ENCODE measurements at places on chromosomes 7 and 10.

- DNase-seq, result no peak
These were observed 130.9 kb downstream of the GNAT3 start for GRCh38 chr7:80380957-80381356.

DNA sequence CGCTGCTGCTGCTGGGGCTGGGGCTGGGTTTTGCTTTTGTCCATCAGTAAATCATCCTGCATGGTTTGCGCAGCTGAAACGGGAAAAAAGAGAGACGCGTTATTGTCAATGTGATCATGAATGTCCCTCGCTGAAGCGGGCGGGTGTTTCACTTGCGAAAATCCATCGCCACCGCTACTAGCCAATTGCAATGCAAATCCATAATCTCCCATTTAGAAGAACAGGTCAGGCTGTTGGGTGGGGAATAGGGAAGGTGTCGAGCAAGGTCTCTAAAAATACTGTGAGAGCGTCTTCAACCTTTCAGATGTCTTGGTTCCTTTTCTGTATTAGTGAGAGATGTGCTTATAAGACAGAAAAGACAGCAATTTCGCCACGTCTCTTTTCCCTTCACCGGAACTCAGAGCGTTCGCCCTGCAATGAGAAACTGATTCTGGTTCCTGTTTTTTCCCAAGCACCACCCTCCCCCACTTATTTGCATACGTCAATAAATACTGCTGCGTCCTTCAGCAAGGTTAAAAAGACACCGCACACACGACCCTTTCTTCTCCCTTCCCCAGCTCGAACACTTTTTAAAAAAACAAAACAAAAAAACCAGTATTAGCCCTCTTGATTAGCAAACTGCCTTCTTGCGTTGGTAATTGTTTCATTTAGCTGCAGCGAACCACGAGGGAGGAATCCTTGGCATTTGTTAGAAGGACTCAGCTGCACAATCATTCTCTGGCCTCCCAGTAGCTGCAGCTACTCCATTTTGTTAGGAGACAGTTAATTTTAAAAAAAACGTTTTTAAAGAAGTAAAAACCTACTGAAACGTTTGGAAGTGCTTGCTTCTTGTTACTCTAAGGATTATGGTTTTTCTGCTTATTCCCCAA is 50.4 kb downstream of the CPEB3 start:
- DNase-seq, result no peak

- DNase-seq, result no peak
These were observed 695.5 kb downstream of the GRM8 start for GRCh38 chr7:126557271-126557670.

DNA sequence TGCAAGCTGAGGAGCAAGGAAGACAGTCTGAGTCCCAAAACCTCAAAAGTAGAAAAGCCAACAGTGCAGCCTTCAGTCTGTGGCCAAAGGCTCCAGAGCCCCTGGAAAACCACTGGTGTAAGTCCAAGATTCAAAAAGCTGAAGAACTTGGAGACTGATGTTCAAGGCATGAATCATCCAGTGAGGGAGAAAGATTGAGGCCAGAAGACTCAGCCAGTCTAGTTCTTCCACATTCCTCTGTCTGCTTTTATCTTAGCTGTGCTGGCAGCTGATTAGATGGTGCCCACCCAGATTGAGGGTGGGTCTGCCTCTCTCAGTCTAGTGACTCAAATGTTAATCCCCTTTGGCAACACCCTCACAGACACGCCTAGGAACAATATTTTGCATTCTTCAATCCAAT is 20.1 kb upstream of the MDFIC start:
- DNase-seq, result no peak

DNA sequence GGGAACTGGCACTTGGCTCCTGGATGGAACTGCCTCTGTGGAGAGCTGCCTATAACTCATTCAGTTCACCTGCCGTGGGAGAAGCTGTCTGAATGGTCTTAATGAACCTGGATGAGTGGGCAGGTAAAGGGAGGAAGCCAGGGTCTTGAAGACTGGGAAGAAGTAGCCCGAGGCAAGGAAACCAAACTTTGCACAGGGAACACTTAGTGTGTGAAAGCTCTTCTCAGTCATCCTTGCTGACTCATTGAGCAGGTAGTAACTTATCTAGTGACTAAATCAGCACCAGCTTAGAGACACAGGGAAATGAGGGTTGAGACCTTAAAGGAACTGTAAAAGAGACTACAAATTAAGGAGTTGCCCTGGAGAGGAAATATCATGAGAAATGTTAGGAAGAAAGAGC is 9.9 kb downstream of the LRRC4 start:
- no peak for DNase-seq

- no peak for DNase-seq
These were observed 42.7 kb downstream of the SPDYE5 start for GRCh38 chr7:75534727-75535307.

GRCh38 chr7:15603124-15603523 is 41.3 kb upstream of the AGMO start:
- no peak for DNase-seq

GRCh38 chr7:1534330-1535099 is 4.0 kb downstream of the MAFK start:
- no peak for DNase-seq

DNA sequence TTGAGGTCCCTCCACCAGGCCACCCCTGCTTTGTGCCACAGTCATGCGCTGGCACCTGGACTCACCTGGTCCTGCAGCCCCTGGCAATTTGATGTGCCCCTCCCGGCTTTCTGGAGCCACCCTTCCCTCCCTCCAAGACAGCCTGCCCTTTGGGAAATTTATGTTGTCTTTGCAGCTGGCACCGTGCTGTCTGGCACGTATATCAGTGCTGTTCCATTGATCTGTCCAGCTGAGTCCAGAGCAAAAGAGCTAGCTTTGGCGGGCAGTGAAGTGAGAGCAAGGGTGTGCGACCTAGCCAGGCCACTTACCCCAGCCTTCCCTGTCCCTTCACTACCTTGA is 5.7 kb downstream of the RARRES2 start:
- DNase-seq, result no peak

Measured in T1000 (cell line).